ENCODE measurements at places on chromosomes 16 and 17.

DNA sequence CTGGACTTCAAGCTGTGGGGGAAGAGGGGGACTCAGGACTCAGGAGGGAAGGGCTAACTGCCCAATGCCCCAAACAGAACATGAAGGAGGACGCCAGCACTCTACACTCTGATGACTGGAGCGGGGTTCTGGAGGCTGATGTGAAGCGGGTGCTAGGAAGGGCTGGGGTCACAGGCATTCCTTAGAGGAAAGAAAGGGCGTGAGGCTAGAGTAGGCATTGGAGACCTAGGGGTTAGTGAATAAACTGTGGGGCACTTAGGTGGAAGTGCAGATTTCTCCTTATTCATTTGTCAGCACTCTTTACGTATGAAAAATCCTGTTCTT is 760 bp upstream of the LMF1 start:
- no peak for DNase-seq

- DNase-seq = no peak
Measured at GRCh38 chr16:26391833-26392232, 674.9 kb upstream of the C16orf82 start.

- DNase-seq = no peak
Measured at GRCh38 chr17:7513850-7514419, 29.8 kb downstream of the POLR2A start.

DNA sequence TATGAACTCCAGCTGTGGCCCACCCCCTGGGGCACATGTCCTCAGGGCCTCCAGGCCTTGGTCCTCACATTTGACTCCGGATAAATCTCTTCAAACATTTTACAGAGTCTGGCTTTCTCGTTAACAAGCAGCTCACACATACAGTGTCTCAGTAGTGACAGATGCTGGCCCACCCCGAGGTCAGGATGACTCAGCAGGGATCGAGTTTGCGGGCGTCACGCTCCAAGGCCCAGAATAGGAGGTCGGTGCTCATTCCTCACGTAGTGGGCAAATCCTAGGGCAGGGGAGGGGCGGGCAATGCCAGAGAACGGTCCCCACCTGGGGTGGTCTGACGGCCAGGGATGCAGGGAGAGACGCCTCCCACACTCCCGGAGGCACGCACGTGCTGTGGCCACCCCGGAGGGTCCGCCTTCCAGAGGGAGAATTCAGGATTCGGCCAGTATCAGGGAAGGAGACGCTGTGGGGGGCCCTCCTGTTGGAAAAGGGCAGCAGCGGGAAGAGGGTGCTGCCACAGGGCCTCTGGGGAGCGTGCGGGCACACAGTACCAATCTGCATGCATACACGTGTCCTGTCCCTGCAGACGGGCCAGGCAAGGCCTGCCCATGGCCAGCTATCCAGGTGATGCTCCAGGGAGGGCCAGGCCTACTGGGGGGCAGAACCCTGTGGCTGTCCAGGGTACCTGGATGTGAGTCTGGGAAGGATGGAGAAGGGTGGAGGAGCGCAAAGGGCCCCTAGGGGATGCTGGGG is 8.6 kb downstream of the SLC7A5 start:
- DNase-seq = no peak
